ENCODE measurements at places on chromosomes 11 and 22.

DNA sequence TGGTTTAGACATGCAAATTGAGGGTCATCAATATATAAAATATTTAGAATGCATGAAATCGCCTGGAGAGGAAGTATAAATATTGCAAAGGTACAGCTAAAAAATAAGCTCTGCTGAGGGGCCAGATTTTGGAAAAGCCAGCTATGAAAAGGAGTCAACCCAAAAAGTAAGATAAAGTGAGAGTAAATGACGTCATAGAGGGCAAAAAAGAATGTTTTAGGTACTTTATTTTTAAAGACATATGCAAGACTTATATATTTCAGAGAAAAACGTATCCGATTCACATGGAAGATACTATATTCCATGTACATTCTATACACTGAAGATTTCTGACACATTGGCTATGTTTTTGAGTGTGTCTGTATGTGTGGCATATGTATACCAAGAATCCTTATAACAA is 13.6 kb downstream of the GRM5 start:
- DNase-seq = no peak

GRCh38 chr22:19510919-19511341 is 13.3 kb downstream of the CLDN5 start:
- no peak for DNase-seq

GRCh38 chr11:77424644-77425043 is 49.2 kb downstream of the PAK1 start:
- no peak for DNase-seq

GRCh38 chr22:45069925-45070324 is 60.1 kb upstream of the PHF21B start:
- DNase-seq = no peak

GRCh38 chr22:45552580-45553350 is 50.1 kb downstream of the FBLN1 start:
- DNase-seq = no peak

DNA sequence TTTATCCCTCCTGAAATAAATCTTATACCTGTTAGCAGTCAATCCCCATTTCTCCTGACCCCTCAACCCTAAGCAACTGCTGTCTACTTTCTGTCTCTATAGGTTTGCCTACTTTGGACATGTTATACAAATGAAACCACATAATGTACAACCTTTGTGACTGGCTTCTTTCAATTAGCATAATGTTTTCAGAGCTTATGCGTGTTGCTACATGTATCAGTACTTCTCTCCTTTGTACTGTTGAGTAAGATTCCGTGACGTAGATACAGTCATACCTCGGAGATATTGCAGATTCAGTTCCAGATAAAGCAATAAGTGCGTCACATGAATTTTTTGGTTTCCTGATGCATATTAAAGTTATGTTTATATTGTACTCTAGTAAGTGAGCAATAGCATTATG is 127.3 kb downstream of the MORC2 start:
- DNase-seq = no peak

- DNase-seq = no peak
Measured at GRCh38 chr22:36292823-36293530, 40.0 kb downstream of the APOL1 start.

GRCh38 chr11:113373981-113374560 is 13.5 kb upstream of the ANKK1 start:
- DNase-seq = no peak

DNA sequence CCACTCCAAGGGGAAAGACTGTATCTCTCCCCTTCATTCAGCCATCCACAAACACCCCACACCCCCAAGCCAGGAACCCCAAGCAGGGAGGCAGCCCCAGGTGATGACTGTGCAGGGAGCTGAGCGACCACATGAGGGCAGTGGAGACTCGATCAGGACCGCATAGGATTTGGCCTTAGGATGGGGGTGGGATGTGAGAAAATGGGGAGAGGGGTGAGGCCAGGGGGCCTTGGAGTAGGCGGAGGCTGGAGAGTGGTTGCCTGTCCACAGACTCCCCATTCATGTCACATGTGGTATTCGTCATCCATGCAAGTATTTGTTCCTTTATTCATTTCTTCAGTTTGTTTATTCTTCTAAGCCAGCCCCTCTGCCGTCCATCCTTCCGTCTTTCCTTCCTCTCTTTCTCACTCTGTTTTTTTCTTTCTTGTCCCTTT is 2.7 kb upstream of the RHOD start:
- DNase-seq = peak; percentile 27

- DNase-seq = no peak
Measured at GRCh38 chr11:33323421-33323820, 66.2 kb downstream of the HIPK3 start.

DNA sequence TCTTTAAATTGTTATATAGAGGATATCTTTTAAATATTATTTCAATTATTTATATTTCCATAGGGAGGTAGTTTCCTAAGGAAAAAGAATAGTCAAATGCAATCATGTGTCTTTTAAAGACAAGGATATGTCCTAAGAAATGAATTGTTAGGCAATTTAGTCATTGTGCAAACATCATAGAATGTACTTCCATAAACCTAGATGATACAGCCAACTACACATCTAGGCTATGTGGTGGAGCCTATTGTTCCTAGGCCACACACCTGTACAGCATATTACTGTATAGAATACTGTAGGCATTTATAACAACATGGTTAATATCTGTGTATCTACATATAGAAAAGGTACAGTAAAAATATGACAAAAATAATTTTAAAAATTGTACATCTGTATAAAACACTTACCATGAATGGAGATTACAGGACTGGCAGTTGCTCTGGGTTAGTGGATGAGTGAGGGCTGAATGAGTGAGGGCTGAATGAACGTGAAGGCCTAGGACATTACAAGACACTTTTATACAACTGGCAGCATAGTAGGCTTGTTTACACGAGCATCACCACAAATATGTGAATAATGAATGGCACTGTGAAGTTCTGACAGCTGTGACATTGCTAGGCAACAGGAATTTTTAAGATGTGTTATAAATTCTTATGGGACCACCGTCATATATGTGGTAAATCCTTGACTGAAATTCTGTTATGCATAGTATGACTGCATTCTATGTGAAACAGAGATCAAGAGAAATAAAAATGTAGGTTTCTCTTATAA is 1879.0 kb upstream of the RAG2 start:
- no peak for DNase-seq

GRCh38 chr22:46272762-46273431 is 5.1 kb downstream of the TTC38 start:
- DNase-seq = no peak

GRCh38 chr11:70212227-70212811 is 9.2 kb downstream of the FADD start:
- DNase-seq = no peak

DNA sequence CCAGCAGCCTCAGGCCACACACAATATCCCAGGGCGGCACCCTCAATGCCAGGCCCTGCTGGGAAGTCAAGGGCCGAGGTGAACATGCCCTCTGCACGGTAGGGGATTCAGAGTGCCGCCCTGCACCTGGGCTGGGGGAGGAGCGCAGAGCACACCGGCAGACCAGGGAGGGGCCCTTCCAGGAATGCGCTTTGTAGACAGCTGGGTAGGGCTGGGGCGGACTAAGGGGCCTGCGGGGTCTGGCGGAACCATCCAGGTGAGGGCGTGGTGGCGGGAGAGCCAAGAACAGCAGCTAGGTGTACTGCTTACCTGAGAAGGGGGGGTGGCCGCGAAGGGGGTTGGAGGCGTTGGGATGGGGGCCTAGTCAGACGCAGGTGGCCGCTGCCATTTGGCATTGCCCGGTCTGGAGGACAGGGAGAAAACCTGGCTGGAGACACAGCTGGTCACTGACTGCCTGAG is 26.0 kb downstream of the DUSP8 start:
- no peak for DNase-seq

GRCh38 chr11:32817181-32817851 is 12.4 kb upstream of the PRRG4 start:
- no peak for DNase-seq

GRCh38 chr11:117557361-117557760 is 229.7 kb downstream of the CEP164 start:
- no peak for DNase-seq

DNA sequence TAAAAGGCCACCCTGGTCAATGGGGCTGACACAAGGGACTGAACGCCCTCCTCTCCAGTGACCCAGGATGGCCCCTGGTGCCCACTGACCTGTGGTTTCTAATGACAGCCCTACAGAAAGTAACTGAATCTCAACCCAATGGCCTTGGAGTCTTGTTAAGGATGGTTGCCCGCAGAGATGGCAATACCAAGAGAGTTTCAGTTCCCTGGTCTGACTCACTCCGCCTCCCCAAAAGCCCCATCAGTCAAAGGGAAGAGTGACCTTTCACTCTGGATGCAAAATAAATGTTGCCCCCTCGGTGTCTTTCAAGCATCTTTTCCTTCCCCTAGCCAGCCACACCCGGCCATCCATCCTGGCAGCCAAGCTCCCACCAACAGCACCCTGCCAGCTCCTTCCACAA is 57.7 kb upstream of the ISX start:
- no peak for DNase-seq

DNA sequence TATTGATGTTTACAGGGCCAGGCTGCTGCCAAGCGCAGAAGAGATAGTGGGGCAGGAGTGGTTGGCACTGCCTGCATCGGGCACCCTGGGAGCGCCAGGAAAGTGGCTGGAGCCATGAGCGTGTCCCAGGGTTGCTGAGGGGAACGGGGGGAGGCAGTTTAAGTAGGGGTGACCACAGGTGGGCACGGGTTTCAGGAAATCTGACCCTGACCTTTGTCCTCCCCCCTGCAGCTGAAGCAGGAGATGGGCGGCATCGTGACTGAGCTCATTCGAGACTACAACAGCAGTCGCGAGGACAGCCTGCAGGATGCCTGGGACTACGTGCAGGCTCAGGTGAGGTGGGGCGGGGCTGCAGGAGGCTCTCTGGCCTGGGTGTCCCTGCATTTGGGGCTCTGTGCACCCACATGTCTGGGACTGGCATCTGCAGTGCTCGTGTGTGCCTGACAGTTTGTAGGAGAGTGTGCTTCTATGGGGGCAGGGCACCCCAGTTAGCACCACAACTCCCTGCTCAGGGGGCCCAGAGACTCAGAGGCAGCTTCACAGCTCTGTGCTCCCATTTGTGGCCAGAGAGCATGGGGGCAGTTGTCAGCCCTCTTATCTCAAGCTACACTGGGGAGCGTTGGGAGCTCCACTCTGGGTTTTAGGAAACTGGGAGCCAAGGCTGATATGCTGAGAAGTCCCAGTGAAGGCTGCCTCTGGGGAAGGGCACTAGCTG is 49.7 kb downstream of the CD82 start:
- DNase-seq = no peak

- no peak for DNase-seq
Measured at GRCh38 chr11:86360775-86361395, 13.8 kb upstream of the CCDC81 start.

- no peak for DNase-seq
Measured at GRCh38 chr11:64372802-64373597, 14.0 kb downstream of the RPS6KA4 start.

- no peak for DNase-seq
Measured at GRCh38 chr11:69064394-69064957, 15.7 kb downstream of the TPCN2 start.

DNA sequence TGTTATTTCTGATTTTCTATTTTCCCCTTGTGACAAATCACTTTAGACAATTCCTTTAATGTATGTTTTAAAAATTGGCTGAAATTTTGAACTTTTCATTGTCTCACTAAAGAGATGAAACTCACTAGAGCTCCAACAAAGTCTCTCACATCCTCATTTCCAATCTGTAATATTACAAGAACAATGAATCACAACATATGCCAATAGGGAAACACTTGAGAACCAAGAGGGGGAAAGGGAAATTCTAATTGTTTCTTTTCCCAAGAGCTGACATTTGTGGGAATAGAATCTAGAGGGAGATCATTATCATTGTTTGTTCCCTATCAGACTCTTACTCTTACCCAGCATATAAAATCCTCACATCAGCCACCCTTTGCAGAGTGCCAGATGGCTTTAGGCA is 28.2 kb downstream of the OR10D3 start:
- no peak for DNase-seq

GRCh38 chr11:910044-910588 is 494 bp downstream of the CHID1 start:
- DNase-seq = no peak

- peak; percentile 51 for DNase-seq
Measured at GRCh38 chr22:35301372-35301874, 1.7 kb downstream of the TOM1 start.

- no peak for DNase-seq
Measured at GRCh38 chr22:17235149-17235655, 16.0 kb upstream of the ADA2 start.

DNA sequence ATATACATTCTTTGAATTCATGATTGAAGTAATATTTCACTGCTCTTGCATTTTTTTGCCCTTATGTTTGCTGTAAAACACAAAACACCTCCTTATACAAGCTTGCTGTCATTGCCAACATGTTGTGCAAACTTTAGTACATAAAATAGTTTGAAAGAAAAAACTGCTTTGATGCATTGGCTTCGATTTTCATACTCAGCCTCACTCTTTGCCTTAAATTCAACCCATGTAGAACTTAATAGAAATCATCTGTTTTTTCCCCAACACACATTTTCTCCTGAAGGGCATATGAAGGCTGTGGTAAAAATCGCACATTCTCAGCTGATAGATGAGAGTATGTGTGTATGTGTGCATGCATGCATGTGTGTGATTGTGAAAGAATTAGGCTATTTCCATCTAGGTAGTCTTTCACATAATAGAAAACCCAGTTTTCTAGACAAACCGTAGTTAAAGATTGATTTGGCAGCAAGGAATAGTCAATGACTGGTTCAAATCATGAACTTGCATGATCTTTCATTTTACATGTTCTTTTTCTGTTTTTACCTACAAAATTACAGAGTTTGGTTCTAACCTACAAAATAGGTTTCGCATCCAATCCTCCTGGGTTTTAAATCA is 72.8 kb upstream of the MTMR2 start:
- no peak for DNase-seq

DNA sequence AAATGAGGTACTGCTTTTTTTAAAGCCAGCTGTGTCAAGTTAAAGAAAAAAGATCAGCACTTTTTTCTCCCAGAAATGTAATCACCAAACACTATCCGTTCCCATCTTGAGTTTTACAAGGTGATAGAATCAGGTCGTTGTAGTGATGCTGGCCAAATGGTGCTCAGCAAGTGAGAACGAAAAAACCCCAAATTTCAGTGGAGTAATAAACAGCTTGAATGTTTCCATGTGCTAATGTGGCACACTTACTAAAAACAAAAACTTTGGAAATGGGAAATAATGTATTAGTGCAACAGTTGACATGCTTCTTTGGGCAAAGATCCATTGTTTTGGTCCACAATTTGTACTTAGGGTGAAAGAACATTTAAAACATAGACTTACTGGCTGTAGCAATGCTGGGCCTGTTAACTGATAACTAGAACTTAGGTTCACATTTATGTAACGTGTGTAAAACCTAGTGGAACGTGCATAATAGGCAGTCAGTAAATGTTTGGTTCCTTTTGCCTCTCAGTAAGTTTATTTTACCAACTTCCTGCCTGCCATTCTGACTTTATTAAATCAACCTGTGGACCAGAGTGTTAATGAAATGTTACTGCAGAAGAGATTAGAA is 15.4 kb upstream of the GDPD4 start:
- no peak for DNase-seq

DNA sequence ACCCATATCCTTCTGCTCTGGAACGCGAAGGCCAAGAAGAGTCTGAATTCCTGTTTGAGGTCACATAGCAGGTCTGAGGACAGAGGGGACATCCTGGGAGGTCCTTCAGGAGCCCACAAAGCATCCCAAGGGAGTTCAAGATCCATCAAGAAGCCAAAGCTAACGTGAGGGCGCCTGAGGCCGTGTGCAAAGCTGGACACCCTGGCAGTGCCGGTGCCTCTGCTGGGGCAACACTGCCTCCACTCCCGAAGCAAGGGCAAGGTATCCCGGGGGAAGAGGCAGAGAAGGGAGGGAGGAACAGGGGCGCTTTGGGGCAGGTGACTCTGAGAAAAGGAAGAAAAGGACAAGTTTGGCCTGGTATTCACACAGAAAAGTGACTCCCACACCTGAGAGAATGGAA is 50.3 kb upstream of the CDON start:
- no peak for DNase-seq
